ENCODE measurements at places on chromosomes 12 and 14.
A peak's percentile ranks its signal among the peaks of the same experiment; 100 is the strongest.

- DNase-seq, result no peak
Observed at GRCh38 chr14:85124631-85125290, 405.2 kb upstream of the FLRT2 start.

- DNase-seq, result peak; percentile 20
Observed at GRCh38 chr14:104001003-104001402, 58.7 kb upstream of the RD3L start.

DNA sequence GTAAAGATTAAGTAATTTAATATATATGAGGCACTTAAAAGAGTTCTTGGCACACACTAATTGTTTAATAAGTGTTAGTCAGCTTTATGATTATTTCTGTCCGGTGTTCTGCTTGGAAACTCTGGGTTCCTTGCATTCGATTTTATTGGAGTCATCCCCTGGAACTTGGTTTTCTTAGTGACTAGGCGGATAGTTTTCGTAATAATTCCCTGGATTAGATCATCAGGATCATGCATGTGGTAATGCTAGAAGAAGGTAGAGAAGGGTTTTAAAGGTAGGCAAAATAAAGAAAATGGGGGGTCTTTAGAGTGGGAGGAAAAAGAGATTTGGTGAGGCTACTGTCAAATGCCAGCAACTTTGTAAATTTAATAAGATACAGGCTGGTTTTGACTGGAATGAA, 88.4 kb downstream of the MYF5 start:
- no peak for DNase-seq

- no peak for DNase-seq
Observed at GRCh38 chr14:70654632-70655031, 12.9 kb downstream of the TTC9 start.

- no peak for DNase-seq
Observed at GRCh38 chr12:49323524-49324097, 556 bp downstream of the TROAP start.

DNA sequence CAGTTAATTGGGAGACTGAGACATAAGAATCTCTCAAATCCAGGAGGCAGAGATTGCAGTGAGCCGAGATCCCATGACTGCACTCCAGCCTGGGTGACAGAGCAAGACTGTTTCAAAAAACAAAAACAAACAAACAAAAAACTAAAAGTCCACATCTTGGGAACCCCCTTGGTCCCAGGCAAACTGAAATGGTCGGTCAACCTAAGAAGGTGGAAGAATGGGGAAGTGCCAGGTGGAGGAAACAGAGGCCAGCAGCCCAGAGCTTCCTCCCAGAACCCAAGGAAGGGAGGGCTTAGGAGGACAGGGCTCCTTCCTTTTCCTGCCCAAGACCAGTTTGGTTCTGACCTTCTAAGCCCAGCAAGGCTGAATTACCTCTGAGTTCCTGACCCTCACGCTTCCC, 121.0 kb upstream of the FUT8 start:
- DNase-seq, result no peak

All from NAMALWA (cell line).